Stimulated activated naive B cell treated with anti-CD40 and anti-IgM and Interleukin-4, amounts not matched to agents 10 μg/mL and 1 μg/mL and 100 μg/mL, for 72 hours (primary cell): ENCODE measurements at places on chromosomes 2 and 18.

- no peak overlapping the region for H3K27ac ChIP-seq
- peaks cover 43% of the 10 kb centered on the region for H3K27me3 ChIP-seq
- H3K36me3 ChIP-seq: no peaks in the 10 kb centered on the region
Measured at GRCh38 chr2:74593826-74594772, 39.6 kb downstream of the DOK1 start.

- H3K36me3 ChIP-seq: no peaks in the 10 kb centered on the region
- H3K4me3 ChIP-seq: no peak overlapping the region
- H3K27ac ChIP-seq: no peak overlapping the region
- DNase-seq: no peak
- H3K27me3 ChIP-seq: no peaks in the 10 kb centered on the region
- peaks cover 29% of the 10 kb centered on the region for H3K4me1 ChIP-seq
Measured at GRCh38 chr2:152467677-152468410, 132.9 kb downstream of the FMNL2 start.

- H3K36me3 ChIP-seq: peaks cover 4% of the 10 kb centered on the region
- H3K27me3 ChIP-seq: peaks cover 5% of the 10 kb centered on the region
- no peaks in the 10 kb centered on the region for H3K4me1 ChIP-seq
- no peak overlapping the region for H3K4me3 ChIP-seq
- no peak for DNase-seq
Measured at GRCh38 chr2:195903956-195904355, 164.7 kb downstream of the DNAH7 start.

- H3K27ac ChIP-seq: no peak overlapping the region
- no peaks in the 10 kb centered on the region for H3K27me3 ChIP-seq
- no peaks in the 10 kb centered on the region for H3K4me1 ChIP-seq
- peaks cover 13% of the 10 kb centered on the region for H3K36me3 ChIP-seq
- no peak for DNase-seq
Measured at GRCh38 chr2:206836722-206837121, 71.3 kb downstream of the FASTKD2 start.

DNA sequence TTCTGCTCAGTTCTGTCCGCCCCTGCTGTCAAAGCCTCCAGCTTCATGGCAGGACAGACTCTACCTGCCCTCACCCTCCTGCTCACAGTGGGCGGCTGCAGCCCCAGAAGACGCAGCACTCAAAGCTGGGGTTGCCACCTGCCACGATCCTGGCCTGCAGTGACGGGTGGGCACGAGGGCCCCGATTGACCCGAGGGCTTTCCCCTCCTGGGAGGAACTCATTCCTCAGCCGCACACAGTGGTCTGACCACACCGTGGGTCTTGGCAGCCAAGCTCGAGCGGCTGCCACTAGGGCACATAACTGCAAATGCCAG is 47.1 kb downstream of the HS6ST1 start:
- no peaks in the 10 kb centered on the region for H3K27me3 ChIP-seq
- H3K4me1 ChIP-seq: peaks cover 4% of the 10 kb centered on the region
- DNase-seq: no peak
- peaks cover 42% of the 10 kb centered on the region for H3K36me3 ChIP-seq
- H3K4me3 ChIP-seq: no peak overlapping the region

- no peak overlapping the region for H3K27ac ChIP-seq
- no peaks in the 10 kb centered on the region for H3K4me1 ChIP-seq
- DNase-seq: no peak
Measured at GRCh38 chr18:73741946-73742345, 405.7 kb downstream of the FBXO15 start.

- H3K27me3 ChIP-seq: no peaks in the 10 kb centered on the region
- no peak overlapping the region for H3K4me3 ChIP-seq
- no peak overlapping the region for H3K27ac ChIP-seq
- peaks cover 9% of the 10 kb centered on the region for H3K36me3 ChIP-seq
- no peaks in the 10 kb centered on the region for H3K4me1 ChIP-seq
Measured at GRCh38 chr2:227280895-227281294, 44.2 kb upstream of the MFF start.

- peaks cover 68% of the 10 kb centered on the region for H3K4me1 ChIP-seq
- no peak for DNase-seq
- H3K27me3 ChIP-seq: no peaks in the 10 kb centered on the region
- no peak overlapping the region for H3K27ac ChIP-seq
- H3K36me3 ChIP-seq: peaks cover 25% of the 10 kb centered on the region
- no peak overlapping the region for H3K4me3 ChIP-seq
Measured at GRCh38 chr2:73938718-73939352, 12.2 kb downstream of the DGUOK start.

DNA sequence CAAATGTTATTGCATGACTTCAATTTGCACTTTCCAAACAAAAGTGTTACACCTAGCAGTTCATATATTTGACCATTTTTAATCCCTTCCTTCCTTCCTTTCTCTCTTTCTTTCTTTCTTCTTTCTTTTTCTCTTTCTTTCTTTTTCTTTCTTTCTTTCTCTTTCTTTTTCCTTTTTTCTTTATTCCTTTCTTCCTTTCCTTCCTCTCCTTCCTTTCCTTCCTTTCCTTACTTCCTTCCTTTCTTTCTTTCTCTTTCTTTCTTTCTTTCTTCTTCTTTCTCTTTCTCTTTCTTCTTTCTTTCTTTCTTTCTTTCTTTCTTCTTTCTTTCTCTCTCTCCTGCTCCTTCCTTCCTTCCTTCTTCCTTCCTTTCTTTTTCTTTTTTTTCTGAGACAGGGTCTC is 146.7 kb upstream of the ALKAL2 start:
- H3K4me3 ChIP-seq: no peak overlapping the region
- no peak for DNase-seq
- no peaks in the 10 kb centered on the region for H3K36me3 ChIP-seq
- H3K4me1 ChIP-seq: peaks cover 27% of the 10 kb centered on the region
- H3K27me3 ChIP-seq: no peaks in the 10 kb centered on the region

- no peaks in the 10 kb centered on the region for H3K27me3 ChIP-seq
- H3K27ac ChIP-seq: no peak overlapping the region
- no peak for DNase-seq
- no peak overlapping the region for H3K4me3 ChIP-seq
- H3K4me1 ChIP-seq: no peaks in the 10 kb centered on the region
- no peaks in the 10 kb centered on the region for H3K36me3 ChIP-seq
Measured at GRCh38 chr18:67924656-67925055, 408.1 kb upstream of the DSEL start.

DNA sequence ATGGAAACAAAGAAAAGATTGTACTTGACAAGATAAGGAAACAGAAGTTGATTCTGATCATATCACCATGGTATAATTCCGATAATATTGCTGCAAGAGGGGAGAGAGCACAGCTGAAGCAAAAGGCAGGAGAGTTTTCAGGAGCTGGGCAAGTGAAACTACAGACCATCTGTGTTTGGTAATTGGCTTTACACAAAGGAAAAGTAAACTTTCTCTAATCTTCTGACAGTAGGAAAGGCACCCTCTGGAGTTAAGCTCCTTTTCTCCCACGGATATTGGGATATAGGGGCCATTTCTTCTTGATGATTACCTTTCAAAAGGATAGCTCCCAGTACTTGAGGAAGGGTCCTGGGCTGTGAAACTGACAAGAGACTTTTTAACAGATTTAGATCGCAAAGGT is 29.9 kb upstream of the REG3A start:
- no peaks in the 10 kb centered on the region for H3K36me3 ChIP-seq
- H3K4me3 ChIP-seq: no peak overlapping the region
- DNase-seq: no peak
- no peaks in the 10 kb centered on the region for H3K4me1 ChIP-seq
- peaks cover 29% of the 10 kb centered on the region for H3K27me3 ChIP-seq

DNA sequence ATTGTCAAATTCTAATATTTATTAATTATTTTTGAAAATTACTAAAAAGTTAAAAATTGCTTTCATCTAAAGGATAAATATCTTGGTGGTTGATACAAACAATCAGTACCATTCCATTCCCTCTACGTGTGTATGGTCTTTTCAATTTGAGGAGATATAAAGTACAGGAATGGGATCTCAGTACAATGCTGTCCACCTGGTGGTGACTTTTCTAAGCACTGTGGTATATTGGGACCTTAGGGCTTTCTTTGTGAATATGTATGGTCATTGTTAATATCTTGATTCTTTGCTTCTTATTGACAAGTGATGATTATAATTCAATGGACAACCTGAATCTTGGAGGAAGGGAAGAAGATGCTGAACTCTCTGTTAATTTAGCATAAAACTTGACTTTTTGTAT is 83.1 kb downstream of the NBEAL1 start:
- H3K36me3 ChIP-seq: peaks cover 24% of the 10 kb centered on the region
- no peaks in the 10 kb centered on the region for H3K27me3 ChIP-seq
- H3K27ac ChIP-seq: no peak overlapping the region

DNA sequence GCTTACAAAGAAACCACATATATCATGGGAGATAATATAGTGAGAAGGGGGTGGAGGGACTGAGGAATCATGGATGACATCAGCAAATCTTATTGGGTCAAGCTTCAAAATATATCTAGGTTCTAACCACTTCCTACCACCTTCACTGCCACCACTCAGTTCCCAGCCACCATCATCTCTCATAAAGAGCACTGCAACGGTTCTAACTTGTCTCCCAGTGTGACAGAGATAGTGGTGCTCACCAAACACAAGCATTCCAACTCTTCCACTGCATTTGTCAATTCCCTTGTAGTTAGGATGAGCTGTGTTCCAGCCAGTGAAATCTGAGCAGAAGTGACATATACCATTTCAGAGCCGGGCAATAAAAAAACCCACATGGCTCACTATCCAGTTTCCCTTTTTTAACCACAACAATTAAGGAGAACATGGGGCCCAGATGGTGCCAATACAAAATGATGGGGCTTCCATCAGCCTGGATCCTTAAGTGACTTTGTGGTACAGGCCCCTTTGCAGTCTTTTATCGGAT is 318.1 kb downstream of the NBAS start:
- H3K27me3 ChIP-seq: no peaks in the 10 kb centered on the region
- H3K4me1 ChIP-seq: no peaks in the 10 kb centered on the region
- H3K27ac ChIP-seq: no peak overlapping the region
- peaks cover 29% of the 10 kb centered on the region for H3K36me3 ChIP-seq

DNA sequence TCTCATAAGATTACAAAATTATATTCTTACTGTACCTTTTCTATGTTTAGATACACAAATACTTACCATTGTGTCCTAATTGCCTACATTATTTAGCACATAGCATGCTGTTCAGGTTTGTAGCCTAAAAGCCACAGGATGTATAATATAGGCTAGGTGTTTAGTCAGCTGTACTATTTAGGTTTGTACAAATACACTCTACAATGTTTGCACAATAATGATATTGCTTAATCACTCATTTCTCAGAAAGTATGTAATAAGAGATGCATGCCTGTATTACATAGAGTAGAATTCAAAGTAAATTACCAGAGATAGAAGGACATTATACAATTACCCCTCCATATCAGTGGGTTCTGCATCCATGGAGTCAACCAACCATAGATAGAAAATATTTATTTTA is 201.1 kb upstream of the COL3A1 start:
- DNase-seq: no peak
- no peak overlapping the region for H3K27ac ChIP-seq
- H3K36me3 ChIP-seq: no peaks in the 10 kb centered on the region

GRCh38 chr2:10487081-10487740 is 39.1 kb upstream of the ODC1 start:
- H3K36me3 ChIP-seq: peaks cover 8% of the 10 kb centered on the region
- H3K4me1 ChIP-seq: peaks cover 5% of the 10 kb centered on the region
- DNase-seq: no peak

GRCh38 chr18:63421514-63421913 is 762 bp downstream of the VPS4B start:
- H3K4me3 ChIP-seq: peak overlapping the region; percentile 98
- DNase-seq: no peak
- peak overlapping the region; percentile 99 for H3K27ac ChIP-seq
- H3K4me1 ChIP-seq: peaks cover 16% of the 10 kb centered on the region
- no peaks in the 10 kb centered on the region for H3K27me3 ChIP-seq

- no peak overlapping the region for H3K27ac ChIP-seq
- H3K27me3 ChIP-seq: peaks cover 41% of the 10 kb centered on the region
- no peak overlapping the region for H3K4me3 ChIP-seq
Measured at GRCh38 chr2:121279476-121280220, 5.4 kb downstream of the TFCP2L1 start.

- peaks cover 17% of the 10 kb centered on the region for H3K27me3 ChIP-seq
- no peak overlapping the region for H3K27ac ChIP-seq
- DNase-seq: no peak
- no peak overlapping the region for H3K4me3 ChIP-seq
Measured at GRCh38 chr2:75480971-75481836, 79.5 kb downstream of the EVA1A start.

- no peaks in the 10 kb centered on the region for H3K4me1 ChIP-seq
- no peak for DNase-seq
- H3K27ac ChIP-seq: no peak overlapping the region
- no peak overlapping the region for H3K4me3 ChIP-seq
Measured at GRCh38 chr2:109428281-109428680, 185.5 kb downstream of the SEPTIN10 start.

GRCh38 chr2:216006164-216006663 is 7.1 kb downstream of the MREG start:
- DNase-seq: peak; percentile 83
- H3K4me1 ChIP-seq: peaks cover 32% of the 10 kb centered on the region
- H3K36me3 ChIP-seq: peaks cover 41% of the 10 kb centered on the region
- no peaks in the 10 kb centered on the region for H3K27me3 ChIP-seq

GRCh38 chr2:51441786-51442185 is 409.9 kb upstream of the NRXN1 start:
- no peak overlapping the region for H3K27ac ChIP-seq
- no peaks in the 10 kb centered on the region for H3K27me3 ChIP-seq
- DNase-seq: no peak
- H3K4me1 ChIP-seq: no peaks in the 10 kb centered on the region

GRCh38 chr2:222228054-222228453 is 70.7 kb downstream of the PAX3 start:
- peaks cover 4% of the 10 kb centered on the region for H3K27me3 ChIP-seq
- no peak overlapping the region for H3K27ac ChIP-seq
- H3K36me3 ChIP-seq: no peaks in the 10 kb centered on the region
- H3K4me3 ChIP-seq: no peak overlapping the region

GRCh38 chr2:63614448-63614968 is 25.7 kb downstream of the MDH1 start:
- H3K36me3 ChIP-seq: no peaks in the 10 kb centered on the region
- H3K27me3 ChIP-seq: peaks cover 8% of the 10 kb centered on the region
- no peak overlapping the region for H3K4me3 ChIP-seq
- DNase-seq: no peak
- no peaks in the 10 kb centered on the region for H3K4me1 ChIP-seq
- H3K27ac ChIP-seq: no peak overlapping the region

DNA sequence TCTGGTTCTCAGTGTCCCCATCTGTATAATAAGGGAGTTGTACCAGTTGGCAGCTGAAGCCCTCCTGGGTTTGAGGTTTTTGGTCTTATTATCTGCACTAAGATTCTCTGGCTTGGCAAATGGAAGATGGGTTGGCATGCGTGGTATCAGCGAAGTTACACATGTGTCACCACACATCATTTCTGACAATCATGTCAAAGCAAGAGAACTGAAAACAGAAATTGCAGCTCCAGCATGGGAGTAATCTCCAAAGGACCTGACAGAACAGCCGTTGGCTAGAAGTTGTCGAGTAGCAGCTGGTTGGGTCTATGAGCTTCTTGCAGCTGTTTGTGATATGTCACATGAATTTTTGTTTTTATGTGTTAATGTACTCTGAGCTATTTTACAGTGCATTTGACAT is 317.4 kb downstream of the SLC4A3 start:
- no peak overlapping the region for H3K27ac ChIP-seq
- no peaks in the 10 kb centered on the region for H3K36me3 ChIP-seq
- no peaks in the 10 kb centered on the region for H3K4me1 ChIP-seq
- no peaks in the 10 kb centered on the region for H3K27me3 ChIP-seq
